NCI-H2171 treated with DMSO at 0.1 percent for 48 hours (cell line): ENCODE measurements at places on chromosomes 1 and 21.

DNA sequence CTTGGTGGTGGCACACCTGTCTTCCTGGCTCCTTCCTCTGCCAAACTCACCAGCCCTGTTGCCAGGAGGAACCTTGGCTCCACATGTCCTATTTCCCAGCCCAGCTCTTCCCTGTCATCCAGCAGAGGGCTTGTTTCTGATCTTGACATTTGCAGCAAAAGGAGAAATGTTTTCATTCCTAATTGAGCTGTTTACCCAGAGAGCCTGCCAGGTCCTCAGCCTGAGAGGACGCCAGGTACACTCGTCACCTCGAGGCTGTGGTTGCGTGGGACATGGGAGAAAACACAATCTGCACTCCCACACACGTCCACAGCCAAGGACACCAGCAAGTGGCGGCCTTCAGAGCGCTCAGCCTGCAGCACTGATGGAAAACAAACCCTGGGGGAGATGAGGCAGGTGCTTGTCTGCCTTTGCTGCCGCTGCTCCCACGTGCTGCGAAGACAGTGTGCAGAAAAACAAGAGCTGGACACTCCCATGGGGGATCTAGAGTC, 132.8 kb upstream of the CD34 start:
- no peak for DNase-seq

DNA sequence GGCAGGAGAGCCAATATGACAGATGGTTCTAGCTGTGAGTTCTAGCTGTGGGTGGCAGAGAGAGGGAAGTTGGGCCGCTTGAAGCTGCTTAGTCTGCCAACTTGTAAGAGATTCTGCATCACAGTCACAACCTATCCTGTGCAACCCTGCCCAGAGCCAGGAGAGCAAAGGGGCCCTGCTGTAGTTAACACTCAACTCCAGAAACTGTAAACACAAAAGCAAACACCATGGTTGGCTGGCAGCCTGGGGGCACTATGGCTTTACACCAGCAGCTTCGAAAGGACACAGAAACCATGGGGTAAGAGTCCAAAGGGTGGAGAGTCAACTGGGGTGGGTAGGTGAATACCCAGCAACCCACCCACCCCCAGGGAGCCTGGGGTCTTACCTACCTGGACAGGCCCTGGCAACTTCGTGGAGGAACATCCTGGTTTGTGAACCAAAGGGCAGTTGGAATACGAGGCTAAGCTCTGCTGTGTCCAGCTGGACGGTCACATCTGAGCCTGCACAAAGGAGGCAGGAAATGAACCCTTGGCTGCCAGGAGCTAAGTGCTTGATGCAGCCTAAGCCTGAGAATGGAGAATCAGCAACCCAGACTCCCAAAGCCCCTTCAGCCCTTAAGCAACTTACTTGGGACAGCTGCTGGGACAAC, 6.4 kb downstream of the INPP5B start:
- DNase-seq, result no peak

- DNase-seq, result peak; percentile 56
Observed at GRCh38 chr1:43531107-43531905, 623 bp downstream of the PTPRF start.

DNA sequence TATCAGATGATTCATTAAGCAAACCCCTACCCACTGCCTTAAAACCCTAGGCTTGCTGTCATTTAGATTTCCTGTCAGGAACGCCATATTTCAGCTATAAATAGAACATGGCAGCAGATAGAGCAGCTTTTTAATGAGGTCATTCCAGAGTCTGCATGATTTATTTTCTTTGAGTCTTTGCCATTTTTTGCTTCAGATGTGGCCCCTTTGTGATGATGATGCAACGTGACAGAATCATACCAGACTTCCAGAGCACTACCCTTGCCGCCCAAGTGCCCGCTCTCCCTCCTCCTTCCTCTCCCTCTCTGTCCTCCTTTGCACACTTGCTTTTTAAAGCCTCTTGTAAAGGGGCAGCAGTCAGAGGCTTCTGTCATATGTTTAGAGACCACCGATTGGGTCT, 55.5 kb upstream of the TRIM67 start:
- DNase-seq, result no peak

DNA sequence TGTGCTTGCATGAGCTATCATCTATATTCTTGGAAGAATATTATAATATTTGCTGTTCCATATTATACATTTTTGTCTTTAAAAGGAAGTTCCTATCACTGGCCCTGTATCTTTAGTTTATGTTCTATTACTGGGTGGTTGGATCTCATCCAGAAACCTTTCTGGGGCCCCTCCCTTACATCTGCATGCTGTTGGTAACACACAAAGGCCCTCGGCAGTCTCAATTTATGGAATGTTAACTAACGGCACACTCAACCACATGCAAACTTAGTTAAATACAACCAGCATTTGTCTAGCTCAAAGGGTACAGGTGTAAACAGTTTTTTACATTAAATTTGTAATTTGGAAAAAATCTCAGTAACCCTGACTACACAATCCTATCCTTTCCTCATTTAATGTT, 9.7 kb upstream of the HYI start:
- DNase-seq, result no peak
